ENCODE measurements at places on chromosomes 7 and 10.

DNA sequence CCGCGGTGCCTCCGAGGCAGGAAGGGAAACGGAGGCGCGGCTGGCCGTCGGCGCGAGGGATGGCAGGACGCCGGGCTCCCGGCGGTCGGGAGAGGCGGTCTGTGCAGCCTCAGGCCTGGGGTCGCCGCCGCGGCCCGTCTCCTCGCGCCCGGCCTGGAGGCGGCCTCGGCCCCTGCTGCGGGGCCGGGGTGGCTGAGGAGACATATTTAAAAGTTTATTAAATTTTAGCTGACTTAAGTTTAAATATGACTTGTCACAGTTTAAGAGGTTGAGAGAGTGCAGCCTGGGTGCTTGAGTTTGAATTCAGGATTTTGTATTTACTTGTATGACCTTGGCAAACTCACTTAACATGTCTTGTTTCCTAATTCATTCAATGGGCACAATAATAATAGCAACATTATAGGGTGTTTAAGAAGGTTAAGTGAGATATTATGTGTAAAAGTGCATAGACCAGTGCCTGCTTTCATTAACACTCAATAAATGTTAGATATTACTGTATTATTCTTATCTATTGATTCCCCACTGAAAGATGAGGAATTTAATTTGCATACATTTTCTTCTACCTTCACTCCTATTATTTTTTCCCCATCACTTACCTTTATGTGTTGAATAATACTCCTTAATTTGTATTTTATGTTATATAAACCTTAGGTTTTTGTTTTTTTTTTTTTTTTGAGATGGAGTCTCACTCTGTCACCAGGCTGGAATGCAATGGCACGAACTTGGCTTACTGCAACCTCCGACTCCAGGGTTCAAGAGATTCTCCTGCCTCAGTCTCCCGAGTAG is 718 bp downstream of the DYNC2I1 start:
- DNase-seq, result no peak

GRCh38 chr7:1387261-1387660 is 72.0 kb downstream of the MICALL2 start:
- DNase-seq, result no peak

DNA sequence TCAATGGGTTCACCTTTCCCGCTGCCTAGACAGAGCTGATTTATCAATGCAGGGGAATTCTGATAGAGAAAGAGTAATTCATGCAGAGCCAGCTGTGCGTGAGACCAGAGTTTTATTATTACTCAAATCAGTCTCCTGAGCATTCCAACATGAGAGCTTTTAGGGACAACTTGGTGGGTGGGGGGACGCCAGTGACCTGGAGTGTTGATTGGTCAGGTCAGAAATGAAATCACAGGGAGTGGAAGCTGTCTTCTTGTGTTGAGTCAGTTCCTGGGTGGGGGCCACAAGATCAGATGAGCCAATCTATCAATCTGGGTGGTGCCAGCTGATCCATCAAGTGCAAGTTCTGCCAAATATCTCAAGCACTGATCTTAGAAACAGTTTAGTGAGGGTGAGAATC is 99.0 kb upstream of the CAV2 start:
- no peak for DNase-seq

DNA sequence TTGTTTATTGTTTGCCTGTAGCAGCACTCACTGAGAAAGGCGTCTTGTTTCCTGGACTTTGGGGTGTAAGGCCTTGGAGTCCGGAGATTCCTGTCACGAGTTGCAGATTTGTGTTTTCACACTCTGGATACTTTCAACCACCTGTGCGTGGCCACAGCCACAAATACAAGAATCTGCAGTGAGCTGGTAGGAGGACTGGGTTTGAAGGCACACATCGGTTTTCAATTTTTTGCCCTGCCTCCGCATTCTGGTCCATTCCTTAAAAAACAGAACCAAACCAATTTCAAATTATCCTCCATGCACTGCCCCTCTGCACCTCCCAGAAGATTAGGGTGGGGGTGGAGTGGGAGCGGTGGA is 619 bp downstream of the EXOC4 start:
- no peak for DNase-seq

DNA sequence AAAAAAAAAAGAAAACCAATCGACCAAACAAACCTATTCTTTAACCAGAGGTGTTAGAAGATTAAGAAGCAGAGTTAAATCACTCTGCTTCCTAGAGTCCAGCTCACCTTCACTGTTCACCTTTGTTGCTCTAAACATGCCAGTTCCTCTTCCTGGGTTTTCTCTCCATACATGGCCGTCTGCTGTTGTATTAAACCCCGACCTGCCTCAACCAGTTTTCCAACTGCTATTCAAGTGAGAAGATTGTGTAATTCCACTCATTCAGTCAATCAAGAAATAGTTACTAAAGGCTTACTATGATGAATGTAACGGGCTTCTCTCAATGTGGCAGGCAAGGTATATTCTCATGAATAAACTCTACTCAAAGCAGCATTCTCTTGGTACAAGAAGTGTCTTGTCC is 8.8 kb downstream of the AASS start:
- DNase-seq, result no peak

- no peak for DNase-seq
These were observed 47.6 kb downstream of the CUX1 start for GRCh38 chr7:101865031-101865430.

DNA sequence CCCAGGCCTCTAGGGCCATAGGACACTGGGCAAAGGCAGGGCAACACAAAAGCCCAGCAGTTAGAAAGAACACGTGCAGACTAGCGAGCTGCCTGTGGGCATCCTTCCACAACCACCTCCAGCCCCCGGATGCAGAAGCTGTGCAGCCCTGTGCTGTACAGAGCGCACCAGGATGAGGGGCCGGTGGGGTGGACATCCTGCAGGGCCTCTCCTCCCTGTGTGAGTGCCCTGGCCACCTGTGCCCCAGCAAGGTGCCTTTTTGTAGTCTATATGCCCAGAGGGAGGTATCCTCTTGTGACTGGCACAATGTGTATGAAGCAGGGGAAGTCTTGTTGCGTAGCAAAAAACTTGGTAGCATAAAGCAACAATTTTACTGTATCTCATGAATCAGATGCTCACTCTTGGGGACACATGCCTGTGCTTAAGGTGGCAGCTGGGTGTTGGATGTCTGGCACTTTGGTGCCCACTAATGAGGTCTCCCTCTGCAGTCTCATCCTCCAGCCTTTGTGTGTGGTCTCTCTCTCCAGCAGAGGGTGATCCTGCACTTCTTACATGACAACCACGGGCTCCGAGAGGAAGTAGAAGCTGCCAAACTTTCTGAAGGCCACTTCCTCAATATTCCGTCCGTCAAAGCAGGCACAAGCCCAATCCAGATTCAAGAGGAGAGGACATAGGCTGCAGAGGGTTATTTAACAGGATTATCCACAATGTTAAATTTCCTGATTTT is 8.7 kb downstream of the NCAPG2 start:
- DNase-seq, result no peak

DNA sequence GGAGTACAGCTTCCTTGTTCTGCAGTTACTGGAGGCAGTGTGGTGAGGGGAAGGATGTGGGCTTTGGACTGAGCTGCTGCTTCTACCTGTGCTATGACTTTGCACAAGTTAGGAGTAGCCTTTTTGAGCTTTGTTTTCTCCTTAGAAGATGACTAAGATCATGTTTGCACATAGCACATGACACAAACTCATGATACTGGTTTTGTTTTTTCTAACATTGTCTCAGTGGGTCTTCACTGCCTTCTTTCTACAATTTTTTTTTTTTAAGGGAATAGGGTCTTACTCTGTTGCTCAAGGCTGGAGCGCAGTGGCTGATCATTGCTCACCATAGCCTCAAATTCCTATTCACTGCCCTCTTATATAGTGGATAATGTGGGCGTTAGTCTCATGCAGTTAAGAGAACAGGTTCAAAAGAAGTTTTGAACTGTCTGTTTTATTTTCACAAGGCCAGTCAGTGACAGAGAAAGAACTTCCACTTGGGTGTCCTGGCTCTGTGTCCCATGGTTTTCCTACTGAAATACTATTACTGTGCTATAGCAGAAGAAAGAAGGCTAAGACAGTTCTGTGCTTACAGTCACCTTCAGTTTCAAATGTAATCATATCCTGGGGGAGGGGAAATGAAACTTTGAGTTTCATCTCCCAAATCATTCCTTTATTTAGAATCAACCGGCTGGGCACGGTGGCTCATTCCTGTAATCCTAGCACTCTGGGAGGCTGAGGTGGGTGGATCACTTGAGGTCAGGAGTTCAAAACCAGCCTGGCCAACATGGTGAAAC is 72.0 kb downstream of the KAT6B start:
- no peak for DNase-seq

DNA sequence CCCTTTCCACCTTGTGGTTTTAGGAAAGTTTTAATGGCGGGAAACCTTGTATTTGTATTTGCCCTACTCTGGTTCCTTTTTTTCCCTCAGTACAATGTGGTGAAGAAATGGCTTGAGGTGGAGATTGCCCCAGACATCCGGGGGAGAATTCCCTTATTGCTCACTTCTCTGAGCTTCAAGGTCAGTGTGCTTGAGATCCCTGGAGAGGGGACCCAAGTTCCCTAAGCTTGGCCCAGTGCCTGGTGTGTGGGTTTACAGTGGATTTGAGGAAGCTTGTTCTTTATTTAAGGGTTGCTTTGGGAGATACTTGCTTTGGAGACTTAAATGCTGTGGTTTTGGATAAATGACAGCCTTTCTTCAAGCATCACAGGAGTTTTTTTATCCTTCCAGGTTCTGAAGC is 18.3 kb downstream of the CALHM2 start:
- DNase-seq, result no peak

GRCh38 chr7:15209429-15209828 is 306.9 kb upstream of the DGKB start:
- DNase-seq, result no peak

GRCh38 chr7:8060241-8060640 is 91.6 kb downstream of the GLCCI1 start:
- no peak for DNase-seq

All from Panc1 (cell line).